Calu3 (cell line): ENCODE measurements at places on chromosomes 3 and 15. TPM values are rescaled to one million over a fixed set of nuclear protein-coding genes. Genes with fewer than 3 reads are reported as not detected.

The NAALADL2 gene
- 36.7 and 36.9 TPM in 2 replicates for total RNA-seq

The TP63 gene
- total RNA-seq: 0.12 TPM in 1 of 2 replicates, not detected in the other

DNA sequence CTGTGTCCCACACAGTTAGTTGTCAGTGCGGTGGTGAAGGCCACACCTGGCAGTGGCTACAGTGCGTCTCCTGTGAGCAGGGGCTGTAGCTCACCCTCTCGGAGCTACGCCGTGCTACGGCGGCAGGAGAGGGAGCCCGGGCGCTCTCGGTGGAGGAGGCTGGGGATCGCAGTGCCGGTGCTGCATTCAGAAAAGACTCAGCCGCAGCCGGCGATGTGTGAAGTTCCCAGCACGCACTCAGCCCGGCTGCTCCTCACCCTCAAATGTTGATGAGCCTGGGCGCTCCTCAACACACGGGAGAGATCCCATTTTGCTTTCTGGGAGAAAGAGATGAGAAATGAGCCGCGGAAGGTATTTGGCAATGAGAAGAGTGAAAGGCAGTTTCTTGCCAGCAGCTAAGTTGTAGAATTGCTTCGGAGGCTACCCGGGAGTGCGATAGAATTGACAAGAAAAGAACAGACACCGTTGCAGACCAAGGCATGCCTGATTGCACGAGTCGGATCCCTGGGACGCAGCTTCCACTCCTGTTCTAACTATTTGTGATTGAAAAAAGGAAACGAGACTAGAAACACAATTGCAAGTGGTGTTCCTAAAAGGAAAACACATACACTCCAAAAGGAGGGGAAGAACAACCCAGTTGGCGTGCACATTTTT, at the start of gene UNC13C:
Gene UNC13C, plus strand, starts transcription at position 189 of the 654 bp plus-strand sequence. CDS start 34,463 bp downstream, outside the sequence.
- peak; percentile 60 for DNase-seq

The P2RY12 gene
- total RNA-seq: not detected in 2 replicates

The CCDC39 gene
- not detected in 2 replicates for total RNA-seq

DNA sequence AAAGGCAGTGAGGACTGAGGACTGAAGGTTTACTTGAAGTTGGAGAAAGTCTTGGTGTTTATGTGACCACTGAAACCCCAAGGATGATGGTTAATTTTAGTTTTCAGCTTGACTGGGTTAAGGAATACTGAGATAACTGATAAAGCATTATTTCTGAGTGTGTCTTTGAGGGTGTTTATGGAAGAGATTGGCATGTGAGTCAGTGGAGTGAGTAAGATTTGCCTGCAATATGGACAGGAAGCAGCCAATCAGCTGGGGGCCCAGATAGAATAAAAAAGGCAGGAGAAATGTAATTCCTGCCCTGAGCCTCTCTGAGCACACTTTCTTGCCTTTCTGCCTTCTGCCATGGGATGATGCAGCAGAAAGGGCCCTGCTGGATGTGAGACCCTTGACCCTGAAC, 92.4 kb downstream of the KBTBD8 start:
- DNase-seq: no peak

- no peak for DNase-seq
These were observed 103.3 kb upstream of the SLC2A2 start for GRCh38 chr3:171129827-171130226.

- DNase-seq: no peak
These were observed 21.3 kb downstream of the FRMD5 start for GRCh38 chr15:44173813-44174212.

DNA sequence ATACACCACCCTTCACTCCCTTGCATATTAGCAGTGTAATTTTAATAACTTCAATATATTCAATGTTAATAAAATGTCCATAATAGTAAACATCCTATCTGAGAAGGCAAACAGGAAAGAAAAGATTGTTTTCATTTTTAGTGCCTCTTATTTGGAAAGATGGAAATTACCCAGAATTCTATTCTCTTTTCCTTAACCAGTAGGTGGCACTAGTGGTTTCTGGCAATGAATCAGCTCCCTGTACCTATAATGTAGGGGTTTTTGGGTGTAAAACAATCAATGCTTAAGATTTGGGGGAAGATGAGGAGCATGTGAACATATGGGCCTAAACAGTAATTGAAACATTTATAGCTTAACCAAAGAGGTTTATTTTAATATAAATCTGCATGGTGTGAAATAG, 5.7 kb upstream of the SEMA6D start:
- DNase-seq: no peak

- no peak for DNase-seq
These were observed 15.8 kb upstream of the KCNMB3 start for GRCh38 chr3:179266701-179267211.

- DNase-seq: no peak
These were observed 25.9 kb upstream of the VILL start for GRCh38 chr3:37964716-37965115.

The MEGF11 gene
- 0.09 and 0.15 TPM in 2 replicates for total RNA-seq

The CHCHD6 gene
- 38.9 and 45.9 TPM in 2 replicates for total RNA-seq

GRCh38 chr3:101495552-101495951, 17.5 kb downstream of the SENP7 start:
- DNase-seq: no peak

DNA sequence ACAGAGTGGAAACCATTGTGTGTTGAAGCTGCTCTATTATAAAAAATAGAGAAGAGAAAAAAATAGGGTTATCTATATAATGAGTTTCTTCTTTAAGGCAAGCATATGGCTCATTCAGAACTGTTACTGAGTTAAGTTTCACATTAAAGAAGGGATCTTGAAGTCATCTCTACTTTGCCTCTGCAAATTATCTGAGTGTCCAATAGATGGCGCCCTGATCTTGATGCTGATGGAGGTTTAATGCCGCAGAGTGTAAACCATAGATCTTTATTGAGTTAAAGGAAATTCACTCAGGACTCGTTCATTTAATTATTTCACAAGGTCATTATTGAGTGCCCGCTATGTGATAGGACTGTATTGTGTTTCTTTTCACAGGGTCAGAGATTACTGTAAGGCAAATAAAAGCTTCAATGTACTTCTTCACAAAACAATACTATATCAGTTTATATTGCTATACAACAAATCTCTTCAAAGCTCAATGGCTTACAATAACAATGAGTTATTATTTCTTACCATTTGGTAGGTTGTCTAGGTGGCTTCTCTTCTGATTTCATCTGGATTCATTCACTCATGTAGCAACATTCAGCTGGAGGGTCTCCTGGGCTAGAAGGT, 171.4 kb downstream of the NSUN3 start:
- DNase-seq: peak; percentile 32

GRCh38 chr3:81696090-81696489, 65.4 kb downstream of the GBE1 start:
- no peak for DNase-seq
